ENCODE measurements at places on chromosomes 11 and 22.

- no peak for DNase-seq
These were observed 72.1 kb downstream of the C22orf31 start for GRCh38 chr22:28989484-28989883.

GRCh38 chr22:20424932-20425565 is 12.6 kb downstream of the SCARF2 start:
- no peak for DNase-seq

DNA sequence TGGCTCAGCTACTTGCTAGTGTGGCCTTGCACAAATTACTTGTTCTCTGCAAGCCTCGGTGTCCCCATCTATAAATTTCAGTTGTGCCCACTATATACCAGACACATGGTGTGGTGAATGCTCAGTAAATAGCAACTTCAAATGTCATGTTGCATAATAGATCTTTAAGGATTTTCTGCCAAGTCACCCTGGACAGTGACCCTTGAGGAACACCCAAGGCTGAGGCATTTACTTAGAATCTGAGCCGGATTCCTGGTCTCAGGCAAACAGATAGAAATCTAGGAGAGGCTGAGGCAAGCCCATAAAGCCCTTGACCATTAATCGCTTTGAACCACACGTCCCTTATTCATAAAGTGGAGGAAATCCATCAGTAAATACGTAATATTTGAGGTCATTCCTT is 9.7 kb downstream of the TEAD1 start:
- DNase-seq, result no peak

GRCh38 chr11:120260616-120261015 is 20.7 kb downstream of the POU2F3 start:
- DNase-seq, result no peak

DNA sequence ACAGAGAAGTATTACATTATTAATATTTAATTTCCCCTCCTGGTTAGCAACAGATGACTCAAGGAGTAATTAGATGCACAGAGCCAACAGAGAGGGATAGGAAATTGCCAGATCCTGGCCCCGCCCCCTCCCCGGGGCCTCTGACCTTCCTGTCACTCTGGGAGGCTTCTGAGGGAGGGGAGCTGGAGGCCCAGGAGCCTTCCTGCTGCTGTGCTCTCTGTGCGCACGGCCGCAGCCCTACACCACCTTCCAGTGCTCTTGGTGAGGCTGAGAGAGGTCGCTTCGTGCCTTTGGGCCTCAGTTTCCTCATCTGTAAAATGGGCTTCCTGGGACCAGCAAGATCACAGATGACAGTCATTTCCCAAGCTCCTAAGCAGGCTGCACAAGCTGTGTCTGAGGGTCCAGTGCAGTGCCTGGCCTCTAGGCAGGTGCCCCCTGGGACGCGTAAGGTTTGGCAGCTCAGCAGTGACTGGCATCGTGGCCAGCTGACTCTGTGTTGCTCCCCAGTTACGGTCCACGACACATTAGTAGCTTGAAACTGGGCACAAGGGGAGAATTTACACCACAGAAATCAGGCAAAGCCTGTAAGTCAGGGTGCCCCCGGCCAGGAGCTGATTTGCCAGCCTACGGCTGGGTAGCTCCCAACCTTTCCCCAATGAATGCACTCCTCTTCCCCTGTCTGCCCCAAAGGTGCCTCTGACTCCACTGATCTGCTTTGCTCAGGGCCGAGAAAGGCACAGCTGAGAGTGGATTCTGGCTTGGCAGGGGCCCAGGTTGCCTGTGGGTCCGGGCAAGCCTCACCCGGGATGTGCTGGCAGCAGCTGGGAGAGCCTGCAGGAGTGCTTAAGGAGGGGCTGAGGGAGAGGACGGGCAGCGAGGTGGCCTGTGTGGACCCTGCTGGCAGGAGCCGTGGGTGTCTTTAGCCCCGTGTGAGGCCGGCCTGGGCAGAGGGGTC is 2.3 kb downstream of the ADORA2A start:
- DNase-seq, result no peak

DNA sequence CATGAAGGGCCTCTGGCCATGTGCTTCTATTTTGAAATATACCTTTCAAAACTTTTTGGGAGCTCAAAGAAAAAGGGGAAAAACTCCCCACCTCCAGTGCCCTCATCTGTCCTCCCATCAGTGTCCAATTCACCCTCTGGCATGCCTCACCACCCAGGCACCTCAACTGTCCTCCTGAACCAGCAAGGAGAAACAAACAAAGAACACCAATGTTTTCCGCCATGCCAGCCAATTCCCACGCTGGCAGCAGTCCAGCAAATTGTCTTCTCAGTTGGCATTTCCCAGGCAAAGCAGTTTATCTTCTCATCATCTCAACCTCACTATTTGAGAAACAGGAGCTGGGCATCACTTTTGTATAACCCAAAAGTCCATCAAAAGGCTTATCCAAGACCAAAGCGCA is 496.9 kb downstream of the SOX6 start:
- DNase-seq, result no peak

GRCh38 chr22:44979154-44979553 is 30.7 kb downstream of the PHF21B start:
- DNase-seq, result no peak

DNA sequence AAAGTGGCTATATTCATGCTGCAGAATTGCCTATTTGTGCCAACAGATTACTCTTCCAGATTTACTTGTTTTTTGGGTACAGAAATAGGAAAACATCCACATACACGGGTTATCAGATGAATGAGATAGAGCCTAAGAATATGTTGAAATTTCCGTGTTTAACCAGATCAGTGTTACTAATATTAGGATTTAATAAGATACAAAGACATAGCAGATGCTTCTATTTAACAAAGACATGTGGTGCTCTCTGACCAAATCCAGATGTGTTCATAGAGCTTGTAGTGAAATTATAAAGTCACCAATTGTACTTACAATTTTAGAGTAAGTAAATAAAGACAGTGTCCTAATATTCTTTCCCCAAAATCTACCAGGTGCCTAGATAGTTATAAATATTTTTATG is 208.0 kb downstream of the CASP12 start:
- no peak for DNase-seq

GRCh38 chr22:26797910-26798309 is 140.5 kb downstream of the MIAT start:
- no peak for DNase-seq

DNA sequence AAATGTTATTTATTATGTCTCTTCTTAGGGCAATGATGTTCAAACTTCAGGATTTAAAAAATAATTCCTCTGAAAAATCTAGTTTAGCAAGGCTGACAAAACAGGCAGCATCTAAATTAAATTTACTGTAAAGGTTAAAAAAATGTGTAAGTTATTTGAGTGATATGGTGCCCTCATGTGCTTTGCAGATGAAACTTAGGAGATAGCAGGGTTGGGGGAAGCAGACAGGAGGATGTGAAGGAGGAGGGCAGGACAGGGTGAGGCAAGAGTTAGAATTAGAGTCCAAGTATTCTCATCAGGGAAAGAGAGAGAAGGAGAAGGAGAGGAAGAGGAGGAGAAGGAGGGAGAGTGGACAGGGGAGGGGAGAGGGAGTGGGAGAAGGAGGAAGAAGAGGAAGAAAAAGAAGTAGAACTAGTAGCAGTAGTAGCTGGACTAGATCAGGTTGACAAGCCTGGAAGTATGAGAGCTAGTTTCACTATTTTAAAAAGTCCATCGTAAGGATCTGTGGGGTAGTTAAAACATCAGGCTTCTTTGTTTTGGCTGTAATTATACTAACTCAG is 141.2 kb upstream of the SESN3 start:
- no peak for DNase-seq

GRCh38 chr22:29125844-29126243 is 53.0 kb downstream of the KREMEN1 start:
- DNase-seq, result no peak

GRCh38 chr22:23520863-23521440 is 59.1 kb downstream of the IGLL1 start:
- no peak for DNase-seq
